K562 (cell line): ENCODE measurements at places on chromosomes 7 and 10. TPM values are rescaled to one million over a fixed set of nuclear protein-coding genes. Genes with fewer than 3 reads are reported as not detected.

GRCh38 chr7:99938296-99938695 lies 8.9 kb upstream of the GJC3 start:
- DNase-seq: no peak

GRCh38 chr10:105843786-105844185 lies 1202.7 kb downstream of the SORCS3 start:
- DNase-seq: no peak

DNA sequence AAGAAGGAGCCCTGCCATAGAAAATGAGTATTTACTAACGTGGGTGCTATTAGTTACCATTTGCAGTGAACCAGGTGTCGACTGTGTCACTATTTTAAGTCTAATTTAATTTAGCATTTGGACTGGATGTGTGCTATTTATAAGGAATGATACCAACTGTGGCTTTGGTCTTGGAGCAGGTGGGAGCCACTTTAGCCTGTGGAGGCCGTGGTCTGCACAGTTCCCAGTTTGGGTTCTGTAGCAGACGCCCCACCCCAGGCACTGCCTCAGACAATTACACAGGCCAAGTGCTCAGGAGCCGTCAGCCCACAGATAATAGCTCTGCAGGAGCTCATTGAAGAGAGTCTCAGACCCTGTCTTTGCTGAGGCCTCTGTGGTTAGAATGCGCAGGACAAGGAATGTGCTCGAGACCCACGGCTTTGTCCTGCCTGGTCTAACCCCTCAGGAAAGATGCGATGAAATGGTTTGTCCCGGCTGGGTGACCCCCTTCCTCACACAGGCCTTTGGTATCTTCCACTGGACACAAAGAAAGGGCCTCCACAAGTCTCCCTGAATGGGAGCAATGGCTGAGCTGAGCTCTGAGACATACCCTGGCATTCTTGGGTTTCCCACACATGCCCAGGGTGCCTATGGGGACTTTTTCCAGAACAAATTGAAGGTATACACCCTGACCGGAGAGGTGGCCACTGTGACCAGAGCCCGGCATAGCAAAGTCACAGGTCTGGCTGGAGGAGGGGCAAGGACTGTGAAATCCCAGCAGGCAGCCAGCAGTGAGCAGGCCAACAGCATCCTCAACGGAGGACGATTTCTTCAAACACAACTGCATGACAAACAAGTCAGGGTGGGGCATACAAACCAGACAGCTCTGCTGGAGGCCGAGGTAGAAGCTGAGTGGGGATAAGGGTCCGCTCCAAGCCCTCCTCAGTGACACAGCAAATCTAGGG lies 251.2 kb downstream of the ARHGAP12 start:
- DNase-seq: no peak

DNA sequence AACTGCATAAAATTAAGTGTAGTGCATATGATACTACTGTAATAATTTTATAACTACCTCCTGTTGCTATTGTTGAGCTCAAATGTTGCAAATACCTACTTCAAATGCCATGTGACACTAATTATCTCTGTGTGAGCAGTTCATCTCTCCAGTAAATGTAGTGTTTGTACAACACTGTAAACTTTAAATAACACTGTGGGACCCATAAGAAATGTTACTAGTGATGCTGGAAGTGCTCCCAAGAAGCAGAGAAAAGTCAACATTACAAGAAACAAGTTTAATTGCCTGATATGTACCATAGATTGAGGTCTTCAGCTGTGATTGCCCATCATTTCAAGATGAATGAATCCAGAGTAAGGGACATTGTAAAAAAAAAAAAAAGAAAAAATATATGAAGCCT lies 39.9 kb downstream of the RALA start:
- no peak for DNase-seq

DNA sequence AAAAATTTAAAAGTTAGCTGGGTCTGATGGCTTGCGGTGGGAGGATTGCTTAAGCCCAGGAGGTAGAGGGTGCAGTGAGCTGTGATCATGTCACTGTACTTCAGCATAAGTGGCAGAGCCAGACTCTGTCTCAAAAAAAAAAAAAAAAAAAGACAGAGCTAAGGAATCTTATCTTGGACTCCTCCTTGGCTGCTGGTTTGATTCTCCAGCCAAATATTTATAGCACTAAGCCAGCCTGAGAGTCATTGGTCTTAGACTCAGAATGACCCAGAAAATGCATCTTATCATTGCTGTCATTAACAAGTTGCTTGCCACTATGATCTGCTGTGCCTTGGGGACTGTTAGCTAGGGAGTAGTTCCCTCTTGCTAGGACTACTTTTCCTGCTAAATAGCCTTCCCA lies 164.7 kb downstream of the GNAT3 start:
- DNase-seq: no peak

GRCh38 chr10:86222336-86222650 lies 144.3 kb downstream of the GRID1 start:
- no peak for DNase-seq

DNA sequence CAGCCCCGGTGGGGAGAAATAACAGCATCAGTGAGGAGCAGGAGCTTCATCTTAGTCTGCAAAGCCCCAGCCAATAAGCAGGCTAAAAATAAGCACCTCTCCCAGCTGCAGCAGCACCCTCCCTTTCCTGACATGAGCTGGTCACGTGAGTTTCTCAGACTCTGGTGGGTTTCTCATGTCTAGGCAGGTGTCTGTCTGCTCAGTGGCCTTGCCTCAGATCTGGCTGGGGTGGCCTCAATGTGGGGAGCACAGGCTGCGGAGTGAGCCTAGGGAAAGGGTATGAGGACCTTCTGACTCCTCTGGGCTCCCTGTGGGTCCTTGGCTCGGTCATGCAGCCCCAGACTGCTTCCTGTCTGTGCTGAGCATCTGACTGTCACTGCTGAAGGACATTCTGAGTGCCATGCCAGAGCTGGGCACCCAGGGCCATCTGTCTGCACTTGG lies 81.6 kb upstream of the LRRC4 start:
- no peak for DNase-seq

Gene BTBD16
- not detected in 2 replicates for total RNA-seq

DNA sequence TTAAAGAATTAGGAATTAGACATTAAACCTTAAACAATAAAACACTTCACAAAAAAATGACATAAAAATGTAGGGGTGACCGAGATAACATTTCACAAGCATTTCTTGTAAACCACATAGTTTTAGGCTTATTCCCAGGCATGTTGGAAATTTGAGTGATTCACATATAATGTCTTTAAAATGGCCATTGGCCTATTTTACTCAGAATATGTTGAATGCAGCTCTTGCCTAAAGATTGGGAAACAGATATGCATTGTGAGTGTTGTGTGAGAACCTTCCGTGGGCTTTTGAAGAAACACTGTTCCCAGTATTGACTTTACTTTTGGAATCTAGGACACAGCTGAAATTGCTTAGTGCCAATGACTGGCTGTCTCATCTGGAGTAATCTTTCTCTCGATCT lies 79.6 kb downstream of the ARL5B start:
- no peak for DNase-seq

DNA sequence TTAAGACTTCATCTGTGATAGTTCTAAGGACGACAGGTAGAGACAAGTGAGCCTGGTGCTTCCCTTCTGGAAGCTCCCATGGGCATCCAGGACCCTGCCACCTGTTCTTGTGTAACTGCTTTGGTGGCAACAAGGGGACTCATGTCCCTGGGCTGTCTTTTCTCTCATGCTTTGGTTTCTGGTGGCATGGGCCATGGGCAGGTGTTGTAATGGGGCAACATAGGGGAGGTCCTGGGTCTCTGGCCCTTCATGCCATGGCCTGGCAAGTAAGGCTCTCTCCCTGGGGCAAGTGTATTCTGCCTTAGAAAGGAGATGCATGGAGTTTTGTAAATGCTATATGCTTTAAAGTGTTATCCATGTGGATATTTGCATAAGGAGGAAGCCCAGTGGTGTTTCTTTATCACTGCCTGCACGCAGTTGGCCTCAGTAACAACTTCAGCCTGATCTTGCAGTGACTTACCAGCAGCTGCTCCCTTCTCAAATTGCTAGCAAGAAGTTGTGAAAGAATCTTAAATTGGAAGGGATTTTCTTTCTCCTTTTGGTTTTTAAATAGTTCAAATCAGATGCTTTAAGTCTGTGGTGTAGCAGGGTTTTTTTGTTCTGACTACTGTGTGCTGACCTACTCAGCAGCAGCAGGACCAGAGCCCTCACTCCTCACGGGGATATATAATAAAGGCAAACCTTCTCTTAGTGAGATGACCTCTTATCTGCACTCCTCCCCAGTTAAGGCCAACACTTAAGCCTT lies 39.9 kb downstream of the OGDH start:
- no peak for DNase-seq

Gene PLEKHS1
- not detected in 2 replicates for total RNA-seq

DNA sequence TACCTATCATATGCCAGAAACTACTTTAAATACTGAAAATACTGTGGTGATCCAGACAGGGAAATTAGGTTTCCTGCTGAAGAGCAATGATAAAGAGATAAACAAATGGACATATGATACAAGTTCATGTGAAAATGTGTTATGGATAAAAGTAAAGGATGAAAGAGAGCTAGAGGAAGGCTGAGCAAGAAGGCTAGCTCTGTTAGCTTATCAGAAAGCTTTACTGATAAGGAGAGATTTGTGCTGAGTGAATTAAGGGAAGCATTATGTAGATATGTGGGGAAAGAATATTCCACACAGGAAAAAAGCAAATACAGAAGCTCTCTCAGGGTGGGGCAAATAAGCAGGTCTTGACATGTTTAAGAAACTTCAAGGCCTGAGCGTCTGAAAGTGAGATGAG lies 308.4 kb downstream of the HDAC9 start:
- no peak for DNase-seq

DNA sequence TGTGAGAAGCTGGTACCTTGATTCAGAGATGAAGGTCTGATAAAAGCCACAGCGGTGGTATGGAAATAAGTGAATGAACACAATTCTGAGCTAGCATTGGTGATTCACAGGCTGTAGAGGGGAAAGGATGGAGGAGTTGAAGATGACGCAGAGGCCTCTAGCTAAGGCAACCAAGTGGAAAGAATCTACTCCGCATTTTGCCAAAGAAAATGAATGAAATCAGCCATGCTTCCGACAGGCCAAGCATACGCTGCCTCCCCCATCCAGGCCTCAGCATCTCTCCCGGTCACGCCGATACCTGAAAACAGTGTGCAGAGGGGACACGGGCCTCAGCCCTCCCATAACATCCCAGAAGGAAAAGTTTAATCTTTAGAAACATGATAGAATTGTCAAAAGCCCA lies 124.3 kb upstream of the UNC5B start:
- DNase-seq: no peak

DNA sequence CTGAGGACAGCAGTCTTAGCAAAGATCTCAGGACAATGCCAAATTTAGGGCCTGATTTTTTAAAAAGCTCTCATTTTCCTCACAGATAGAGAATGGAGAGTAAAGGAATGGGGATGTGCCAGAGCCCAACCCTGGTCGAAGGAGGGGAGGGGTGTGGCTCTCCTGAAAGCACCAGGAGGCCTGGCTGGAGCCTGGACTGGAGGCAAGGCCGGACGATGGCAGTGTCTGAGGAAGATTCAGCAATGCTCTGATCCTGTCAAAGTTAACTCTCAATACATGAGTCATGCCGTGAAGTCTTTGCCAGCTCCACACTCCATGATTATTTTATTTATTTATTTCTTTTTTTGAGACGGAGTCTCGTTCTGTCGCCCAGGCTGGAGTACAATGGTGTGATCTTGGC lies 108.3 kb downstream of the UPF2 start:
- no peak for DNase-seq

DNA sequence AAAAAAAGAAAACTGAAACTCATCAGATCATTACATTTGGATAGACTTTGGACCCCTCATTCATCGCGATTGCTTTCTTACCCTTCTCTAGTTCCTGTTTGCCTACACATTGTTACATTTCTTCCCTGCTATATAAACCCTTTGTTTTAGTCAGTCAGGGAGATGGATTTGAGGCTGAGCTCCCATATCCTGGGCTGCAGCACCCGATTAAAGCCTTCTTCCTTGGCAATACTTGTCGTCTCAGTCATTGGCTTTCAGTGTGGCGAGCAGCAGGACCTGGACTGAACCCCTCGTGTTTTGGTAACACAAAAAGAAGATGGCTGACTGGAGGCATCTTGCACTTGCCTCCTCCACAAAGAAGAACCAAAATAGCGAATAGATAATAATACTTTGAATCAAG lies 34.1 kb upstream of the ELOVL3 start:
- DNase-seq: no peak

GRCh38 chr10:50607356-50607925 lies 16.3 kb downstream of the SGMS1 start:
- DNase-seq: no peak

Gene PIP
- not detected in 2 replicates for total RNA-seq

Gene SYT15
- 0.65 and 0.82 TPM in 2 replicates for total RNA-seq

DNA sequence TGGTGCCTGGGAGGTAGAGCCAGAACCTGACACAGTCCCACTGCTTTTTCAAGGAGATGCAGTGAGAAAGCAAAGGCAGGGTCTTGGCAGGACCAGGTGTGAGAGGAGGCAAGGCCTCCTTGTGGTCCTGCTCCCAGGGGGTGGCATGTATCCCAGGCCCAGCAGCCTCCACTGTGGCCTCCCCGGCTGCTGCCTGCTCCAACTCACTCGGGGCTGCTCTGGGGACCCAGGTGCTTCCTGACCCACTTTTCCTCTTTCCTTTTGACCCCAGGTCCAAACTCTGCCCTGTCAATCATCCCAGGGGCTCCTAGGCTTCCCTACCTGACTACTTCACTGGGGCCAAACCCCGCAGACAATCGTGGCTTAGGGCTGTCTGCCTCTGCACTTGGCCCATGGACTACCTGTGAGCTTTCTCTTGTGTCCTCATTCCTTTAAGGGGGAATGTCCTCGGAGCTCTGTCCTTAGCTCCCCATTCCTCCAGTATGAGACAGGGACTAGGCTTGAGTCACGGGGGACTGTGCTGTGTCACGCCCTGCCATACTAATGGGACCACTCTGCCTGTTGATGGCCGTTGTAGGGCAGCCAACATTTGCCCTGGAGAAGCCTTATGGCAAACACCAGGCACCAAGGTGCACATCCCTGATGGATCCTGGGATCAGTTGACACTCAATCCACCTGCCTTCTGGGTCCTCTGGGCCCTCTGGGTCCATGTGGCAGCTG lies 1.1 kb upstream of the AEBP1 start:
- DNase-seq: no peak

Gene PPP1R17
- not detected in 2 replicates for total RNA-seq

- DNase-seq: no peak
These were observed 113.6 kb upstream of the NFE2L3 start for GRCh38 chr7:26038201-26038990.

Gene CYP3A7
- not detected in 2 replicates for total RNA-seq

Gene TMEM270
- total RNA-seq: not detected in 2 replicates

Gene POM121C
- total RNA-seq: 88.2 and 93.4 TPM in 2 replicates

DNA sequence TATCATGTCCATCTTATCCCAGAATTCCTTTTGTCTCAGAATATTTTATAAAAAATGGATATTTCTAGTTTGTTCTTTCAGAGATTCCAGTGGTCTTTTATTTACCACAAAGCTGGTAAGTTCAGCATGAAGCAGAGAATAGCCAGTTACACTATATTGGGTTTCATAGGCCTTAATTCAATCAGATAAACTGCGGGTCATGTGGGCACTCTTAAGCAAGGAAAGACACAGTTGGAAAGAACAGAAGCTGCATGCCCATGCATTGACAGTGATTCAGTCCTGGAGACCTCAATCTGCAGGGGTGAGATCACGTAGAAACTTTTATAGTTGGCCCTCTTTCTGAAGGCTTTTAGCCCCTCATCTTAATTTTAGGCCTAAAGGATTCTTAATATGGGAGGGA lies 281.3 kb upstream of the IGFBP3 start:
- no peak for DNase-seq

GRCh38 chr10:127797339-127797738 lies 60.4 kb downstream of the FOXI2 start:
- no peak for DNase-seq

GRCh38 chr7:152660021-152660420 lies 15.9 kb downstream of the XRCC2 start:
- no peak for DNase-seq
